ENCODE measurements at places on chromosomes 4 and X.
A peak's percentile ranks its signal among the peaks of the same experiment; 100 is the strongest.

- no peak for DNase-seq
Measured at GRCh38 chr4:159220353-159220752, 117.5 kb downstream of the RAPGEF2 start.

- DNase-seq: no peak
Measured at GRCh38 chr4:4408132-4408523, 21.2 kb downstream of the NSG1 start.

GRCh38 chr4:104117776-104118175 lies 376.9 kb downstream of the CXXC4 start:
- no peak for DNase-seq

GRCh38 chrX:30892591-30892990 lies 3.5 kb upstream of the TAB3 start:
- no peak for DNase-seq

DNA sequence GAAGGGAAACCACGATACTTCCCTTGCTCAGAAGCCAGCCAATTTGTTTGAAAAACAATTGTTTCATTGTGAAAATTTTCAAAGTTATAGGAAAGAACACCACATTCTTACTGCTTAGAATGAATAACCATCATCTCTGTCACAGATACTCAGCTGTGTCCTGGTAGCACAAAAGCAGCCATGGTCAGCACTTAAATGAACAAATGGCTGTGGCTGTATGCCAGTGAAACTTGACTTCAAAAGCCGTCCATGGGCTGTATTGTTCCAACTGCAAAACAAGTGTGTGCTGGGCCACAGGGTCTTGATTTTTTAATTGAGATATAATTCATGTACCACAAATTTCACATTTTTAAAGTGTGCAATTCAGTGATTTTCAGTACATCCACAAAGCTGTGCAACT lies 19.6 kb downstream of the NSDHL start:
- no peak for DNase-seq

- no peak for DNase-seq
Measured at GRCh38 chr4:74365761-74366160, 816 bp downstream of the EREG start.

GRCh38 chr4:2364654-2365053 lies 53.8 kb downstream of the ZFYVE28 start:
- peak; percentile 44 for DNase-seq

GRCh38 chr4:1381944-1382541 lies 24.2 kb downstream of the NKX1-1 start:
- no peak for DNase-seq

DNA sequence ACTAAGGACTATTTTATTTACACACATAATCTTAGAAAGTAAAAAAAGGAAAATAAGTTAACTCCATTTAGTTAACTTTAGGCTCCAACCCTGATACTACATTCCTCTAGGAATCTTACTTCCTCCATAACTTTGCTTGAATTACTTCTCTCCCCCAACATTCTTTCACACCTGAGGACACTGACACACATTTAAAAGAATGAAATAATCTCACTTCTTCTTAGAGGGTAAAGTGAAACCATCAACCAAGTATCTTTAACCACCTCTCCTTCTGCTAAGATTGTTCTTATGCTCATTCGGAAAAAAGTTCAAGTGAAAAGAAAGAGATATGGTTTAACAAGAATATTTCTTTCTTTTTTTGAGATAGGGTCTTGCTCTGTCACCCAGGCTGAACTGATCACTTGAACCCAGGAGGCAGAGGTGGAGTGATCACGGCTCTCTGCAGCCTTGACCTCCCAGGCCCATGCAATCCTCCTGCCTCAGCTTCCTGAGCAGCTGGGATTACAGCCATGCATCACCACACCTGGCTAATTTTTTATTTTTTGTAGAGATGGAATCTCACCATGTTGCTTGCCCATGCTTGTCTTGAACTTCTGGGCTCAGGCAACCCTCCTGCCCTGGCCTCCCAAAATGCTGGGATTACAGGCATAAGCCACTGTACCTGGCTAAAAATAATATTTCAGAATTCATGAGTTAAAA lies 28.5 kb downstream of the SLC25A4 start:
- no peak for DNase-seq

- DNase-seq: no peak
Measured at GRCh38 chrX:17247144-17247543, 127.9 kb upstream of the NHS start.

DNA sequence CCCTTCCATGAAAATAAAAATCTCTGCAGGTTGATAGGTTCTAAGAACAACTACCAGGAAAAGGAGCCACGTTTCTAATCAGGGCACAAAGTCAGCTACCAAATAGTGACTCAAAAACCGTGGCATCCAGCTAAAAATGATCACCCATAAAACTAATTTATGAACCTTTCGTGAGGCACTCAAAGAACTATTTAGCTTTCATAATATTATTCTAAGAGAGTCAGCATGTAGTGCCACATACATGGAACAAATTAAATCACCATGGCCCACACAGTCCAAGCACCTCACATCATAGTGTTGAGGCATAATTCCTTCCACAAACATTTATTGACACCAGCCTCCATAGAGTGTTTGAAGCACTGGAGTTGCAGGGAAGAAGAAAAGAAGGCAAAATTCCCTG lies 252.0 kb upstream of the PPARGC1A start:
- DNase-seq: no peak

DNA sequence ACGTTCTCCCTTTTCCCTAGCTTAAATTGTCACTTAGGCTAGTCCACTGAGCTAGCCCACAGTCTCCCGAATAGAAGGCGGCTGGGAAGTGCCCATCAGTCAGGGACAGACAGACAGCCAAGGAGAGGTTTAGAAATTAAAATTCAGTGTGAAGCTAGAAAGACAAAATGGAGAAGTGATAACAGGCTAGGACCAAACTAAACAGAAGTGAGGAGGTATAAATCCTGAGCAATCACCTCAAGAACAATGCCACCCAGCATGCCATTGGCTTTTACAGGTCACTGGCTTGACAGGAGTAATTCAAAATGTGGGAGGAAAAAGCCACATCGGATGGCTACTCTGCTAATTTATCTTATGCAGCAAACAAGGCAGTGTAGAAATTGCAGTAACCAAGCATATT lies 138.9 kb downstream of the MAPK10 start:
- no peak for DNase-seq

DNA sequence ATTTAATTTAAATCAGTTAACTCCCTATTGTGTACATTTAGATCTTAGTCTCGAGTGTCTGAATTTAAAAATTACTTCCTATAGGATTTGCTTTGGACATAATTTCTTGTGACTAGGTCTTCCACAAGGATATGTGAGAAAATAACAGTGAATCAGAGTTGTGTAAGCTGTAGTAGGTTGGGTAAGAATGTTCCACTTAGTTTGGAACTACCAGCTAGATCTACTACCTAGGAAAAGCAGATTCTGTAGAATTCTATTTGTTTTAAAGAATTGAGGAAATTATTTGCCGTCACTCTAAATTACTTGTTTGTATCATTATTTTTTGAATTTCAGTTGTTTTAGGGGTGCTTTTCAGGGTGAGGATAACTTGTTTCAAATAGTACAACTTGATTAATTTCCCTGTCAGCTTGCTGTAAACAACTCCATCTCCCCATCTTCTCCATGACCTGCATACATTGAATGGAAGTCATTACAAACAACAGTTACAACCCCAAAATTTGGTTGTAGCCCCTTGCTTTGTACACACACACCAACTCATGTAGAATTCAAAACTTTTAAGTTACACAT lies 1.3 kb downstream of the MTHFD2L start:
- no peak for DNase-seq

GRCh38 chrX:13053171-13053570 lies 8.8 kb upstream of the FAM9C start:
- no peak for DNase-seq

GRCh38 chr4:172404676-172405075 lies 591.5 kb downstream of the GALNTL6 start:
- no peak for DNase-seq

DNA sequence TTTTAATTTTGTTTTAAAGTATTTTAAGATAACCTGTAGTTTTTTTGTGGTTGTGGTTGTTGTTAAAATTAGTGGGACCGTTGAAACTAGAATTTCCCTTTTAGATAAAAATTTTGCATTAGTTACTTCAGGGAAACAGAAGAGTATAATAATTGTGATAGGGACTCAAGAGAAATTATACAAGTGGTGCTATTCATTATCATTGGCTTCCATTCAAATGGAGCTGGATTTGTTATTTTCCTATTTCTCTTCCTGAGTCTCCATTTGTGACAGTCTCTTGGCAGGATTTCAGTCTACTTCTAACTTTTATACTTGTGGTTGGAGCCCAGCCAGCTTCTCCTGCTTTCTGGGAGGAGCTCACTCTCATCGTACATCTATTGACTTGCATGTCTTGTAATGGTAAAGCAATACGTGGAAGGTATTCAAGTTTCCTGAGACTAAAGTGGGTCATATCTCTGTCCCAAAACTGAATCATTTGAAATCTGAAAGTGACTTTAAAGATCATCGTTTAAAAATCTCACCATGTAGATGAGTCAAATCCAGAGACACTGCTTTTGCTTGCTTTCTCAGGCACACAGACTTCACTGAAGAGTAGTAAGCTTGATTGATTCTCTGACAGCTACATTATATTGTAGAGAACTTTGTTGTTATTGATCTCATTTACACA lies 155.8 kb downstream of the RPA4 start:
- DNase-seq: no peak

DNA sequence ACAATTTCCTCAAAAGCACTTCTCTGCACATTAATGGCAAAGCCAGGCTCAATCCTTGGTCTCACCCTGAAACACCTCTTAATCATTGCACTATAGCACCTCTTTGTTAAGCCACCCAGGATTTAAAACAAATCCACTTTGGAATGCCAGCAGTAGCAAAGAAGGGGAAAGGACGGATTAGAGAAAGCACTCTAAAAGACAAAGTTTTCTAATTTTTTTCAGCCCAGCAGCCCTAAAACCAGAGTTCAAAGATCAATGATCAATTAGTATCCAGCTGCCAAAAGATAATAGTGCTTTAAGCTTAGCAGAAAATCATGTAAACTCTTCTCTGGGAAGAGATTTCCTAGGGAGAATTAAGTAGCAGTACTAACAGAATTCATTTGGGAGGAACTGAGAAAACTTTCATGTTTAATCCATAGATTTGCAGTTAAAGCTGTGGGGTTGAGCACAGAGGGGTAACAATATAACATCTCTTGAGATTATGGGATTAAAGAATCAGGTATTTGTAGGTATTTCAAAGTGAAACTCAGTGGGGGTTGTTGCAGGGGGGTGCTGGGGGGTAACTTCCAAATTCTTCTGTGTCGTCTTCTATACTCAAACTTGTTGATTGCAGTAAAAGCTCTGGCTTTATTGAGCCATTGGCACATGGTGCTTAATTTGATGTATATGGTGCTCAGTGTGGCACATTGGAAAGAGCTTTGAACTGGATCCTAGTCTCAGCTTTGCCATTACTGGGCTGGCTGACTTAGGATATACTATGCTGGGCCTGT lies 61.8 kb downstream of the LRRC66 start:
- no peak for DNase-seq

GRCh38 chr4:132328761-132329160 lies 820.3 kb upstream of the PCDH10 start:
- no peak for DNase-seq

GRCh38 chrX:19487520-19488200 lies 27.6 kb downstream of the MAP3K15 start:
- DNase-seq: no peak

DNA sequence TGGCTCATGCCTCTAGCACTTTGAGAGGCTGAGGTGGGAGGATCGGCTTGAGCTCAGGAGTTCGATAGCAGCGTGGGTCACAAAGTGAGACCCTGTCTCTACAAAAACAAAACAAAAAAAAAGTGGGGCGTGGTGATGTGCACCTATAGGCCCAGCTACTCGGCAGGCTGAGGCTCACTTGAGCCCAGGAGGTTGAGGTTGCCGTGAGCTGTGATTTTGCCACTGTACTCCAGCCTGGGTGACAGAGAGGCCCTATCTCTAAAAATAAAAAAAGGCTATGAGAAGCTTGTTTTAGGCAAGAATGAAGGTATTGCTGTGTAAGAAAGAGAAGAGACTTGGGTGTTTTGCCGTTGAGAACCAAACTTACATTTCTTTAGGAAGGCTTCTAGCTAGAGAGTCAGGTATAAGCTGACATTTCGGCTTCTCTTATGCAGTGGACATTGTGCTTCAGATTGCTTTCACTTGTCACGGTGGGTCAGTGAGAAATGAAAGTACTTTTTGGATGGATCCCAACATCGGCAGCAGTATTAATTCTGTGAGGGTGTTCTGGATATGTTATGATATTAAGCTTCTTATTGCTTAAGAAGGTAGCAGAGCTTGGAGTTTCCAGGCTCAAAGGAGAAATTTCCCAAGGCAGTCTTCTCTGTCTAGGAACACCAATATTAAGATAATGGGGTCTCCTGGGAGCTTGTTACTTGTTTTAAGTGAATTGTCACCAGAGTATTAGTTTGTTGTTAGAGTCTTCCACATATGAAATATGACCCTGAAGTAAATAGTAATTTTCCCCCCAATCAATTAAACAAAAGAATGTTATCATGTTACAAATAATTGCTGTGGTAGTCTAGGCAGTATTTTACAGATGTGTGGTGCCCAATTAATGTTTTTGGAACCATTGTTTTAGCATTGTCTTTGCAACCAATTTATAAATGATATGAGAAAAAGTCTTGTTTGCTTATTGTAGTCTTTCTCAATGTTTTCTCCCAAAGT lies 17.6 kb downstream of the TMEM131L start:
- no peak for DNase-seq

DNA sequence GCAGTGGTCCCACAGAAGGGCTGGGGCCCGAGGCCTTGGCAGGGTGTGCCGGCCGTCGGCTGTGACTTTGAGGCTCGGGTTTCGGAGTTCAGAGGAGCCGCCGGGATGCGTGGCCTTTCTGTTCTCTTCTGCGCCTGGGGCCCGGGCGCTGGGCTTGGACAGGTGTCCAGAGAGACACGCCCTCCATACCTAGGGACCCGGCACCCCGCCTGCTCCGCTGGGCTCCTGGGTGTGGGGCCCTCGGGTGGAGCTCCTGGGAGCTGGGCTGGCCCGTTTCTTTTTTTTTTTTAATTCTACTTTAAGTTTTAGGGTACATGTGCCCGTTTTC lies 11.3 kb downstream of the FGFRL1 start:
- DNase-seq: no peak

GRCh38 chrX:47564438-47565085 lies 3.6 kb downstream of the ARAF start:
- no peak for DNase-seq

GRCh38 chr4:112885897-112886296 lies 163.6 kb upstream of the ANK2 start:
- DNase-seq: no peak

GRCh38 chr4:16617435-16617834 lies 281.0 kb downstream of the LDB2 start:
- no peak for DNase-seq

- no peak for DNase-seq
Measured at GRCh38 chr4:53478671-53479456, 101.4 kb downstream of the FIP1L1 start.

GRCh38 chr4:98932539-98932938 lies 3.6 kb upstream of the EIF4E start:
- DNase-seq: no peak

DNA sequence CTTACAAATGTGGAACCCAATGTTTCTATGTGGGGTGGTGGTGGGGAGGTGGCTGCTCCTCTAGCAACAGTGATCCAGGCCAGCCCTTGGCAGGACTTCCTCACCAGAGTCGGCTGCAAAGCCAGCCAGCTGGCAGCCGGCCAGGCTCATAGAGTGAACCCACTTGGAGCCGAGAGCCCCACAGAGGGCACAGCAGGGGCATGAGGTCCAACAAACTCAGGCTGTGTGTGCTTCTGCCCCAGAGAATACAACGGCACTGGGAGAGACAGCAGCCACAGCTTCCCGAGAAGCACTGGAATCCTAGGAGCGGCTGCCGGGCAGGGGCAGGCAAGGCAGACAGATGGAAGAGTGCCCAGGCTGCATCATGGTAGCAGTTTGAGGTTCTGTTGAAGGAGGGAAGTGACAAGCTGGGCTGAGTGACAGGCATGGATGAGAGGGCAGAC lies 23.5 kb upstream of the SOWAHD start:
- no peak for DNase-seq
